ENCODE measurements at places on chromosomes 16 and 17. TPM values are rescaled to one million over a fixed set of nuclear protein-coding genes. Genes with fewer than 3 reads are reported as not detected.

- no peaks in the 10 kb centered on the region for H3K27me3 ChIP-seq
- no peak overlapping the region for H3K4me3 ChIP-seq
- no peak for DNase-seq
- H3K4me1 ChIP-seq, result no peaks in the 10 kb centered on the region
These were observed 2.5 kb downstream of the ITGAX start for GRCh38 chr16:31357324-31358109.

- H3K36me3 ChIP-seq, result 0 out of 2 replicates have a peak, but pooled peaks cover 3% of the 10 kb centered on the region
- no peak overlapping the region for H3K4me3 ChIP-seq
- no peak overlapping the region for H3K27ac ChIP-seq
- peaks cover 9% of the 10 kb centered on the region for H3K4me1 ChIP-seq
- DNase-seq, result no peak
These were observed 138.8 kb upstream of the CRHR1 start for GRCh38 chr17:45645330-45645729.

PRSS53 gene
- total RNA-seq, result 2.7 TPM

DNA sequence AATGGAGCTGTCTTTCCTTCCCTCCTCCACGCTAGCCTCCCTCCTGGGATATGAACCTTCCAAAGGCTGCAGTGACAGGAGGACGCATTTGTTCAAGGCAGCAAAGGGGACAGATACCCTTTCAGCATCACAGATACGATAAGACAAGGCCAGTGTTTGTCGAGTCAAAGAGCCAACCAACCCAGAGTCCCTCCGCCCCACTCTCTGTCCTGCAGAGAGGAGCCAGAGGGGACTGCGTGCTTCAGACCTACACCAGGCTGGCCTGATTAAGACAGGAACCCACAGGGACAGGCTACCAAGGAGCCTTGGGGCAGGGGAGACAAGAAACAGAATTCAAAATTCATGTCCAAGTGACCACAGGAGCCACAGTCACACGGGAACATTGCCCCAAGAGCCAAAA is 72.6 kb upstream of the CDH5 start:
- no peaks in the 10 kb centered on the region for H3K27me3 ChIP-seq
- H3K36me3 ChIP-seq, result no peaks in the 10 kb centered on the region
- H3K4me1 ChIP-seq, result no peaks in the 10 kb centered on the region
- no peak for DNase-seq
- H3K27ac ChIP-seq, result no peak overlapping the region

GRCh38 chr16:86307514-86307903 is 202.8 kb upstream of the FOXF1 start:
- no peak for DNase-seq
- no peaks in the 10 kb centered on the region for H3K4me1 ChIP-seq
- no peak overlapping the region for H3K4me3 ChIP-seq
- H3K36me3 ChIP-seq, result no peaks in the 10 kb centered on the region
- H3K27ac ChIP-seq, result no peak overlapping the region

ABCC6 gene
- 0.73 TPM for total RNA-seq

GRCh38 chr17:77615703-77616253 is 342.7 kb upstream of the TNRC6C start:
- H3K36me3 ChIP-seq, result no peaks in the 10 kb centered on the region
- H3K27ac ChIP-seq, result no peak overlapping the region
- no peak overlapping the region for H3K4me3 ChIP-seq
- H3K4me1 ChIP-seq, result peaks cover 12% of the 10 kb centered on the region
